Transverse colon (tissue), 4 donors: ENCODE measurements at places on chromosomes 16 and 17. TPM values are rescaled to one million over a fixed set of nuclear protein-coding genes. Genes with fewer than 3 reads are reported as not detected.
A peak's percentile ranks its signal among the peaks of the same experiment; 100 is the strongest.

DNA sequence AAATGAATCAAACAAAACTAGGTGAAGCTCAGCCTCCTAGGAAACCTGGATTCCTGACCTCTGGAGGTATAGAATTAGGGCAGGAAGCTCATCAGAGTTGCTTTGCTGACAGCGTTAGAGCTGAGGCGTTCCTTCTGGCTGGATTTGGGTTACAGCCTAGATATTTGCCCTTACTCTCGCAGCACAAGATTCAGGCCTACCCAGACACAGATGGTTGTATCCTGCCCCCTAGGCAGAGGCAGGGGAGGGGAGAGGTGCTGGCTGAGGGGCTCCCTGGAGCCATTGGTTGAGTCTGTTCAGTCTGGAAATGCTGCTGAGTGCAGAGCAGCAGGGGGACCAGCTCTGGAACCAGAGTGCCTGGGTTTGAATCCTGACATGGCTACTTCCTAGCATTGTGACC is 78.4 kb downstream of the MPRIP start:
- H3K36me3 ChIP-seq, result no peaks in the 10 kb centered on the region
- H3K4me3 ChIP-seq, result no peak overlapping the region
- H3K27ac ChIP-seq, result peak overlapping the region; percentile 81
- DNase-seq, result no peak
- H3K4me1 ChIP-seq, result peaks cover 53% of the 10 kb centered on the region

GRCh38 chr17:194828-195602 is 13.6 kb upstream of the DOC2B start:
- DNase-seq, result no peak
- H3K27me3 ChIP-seq, result peaks cover 9% of the 10 kb centered on the region
- H3K4me1 ChIP-seq, result no peaks in the 10 kb centered on the region
- no peak overlapping the region for H3K4me3 ChIP-seq
- no peaks in the 10 kb centered on the region for H3K36me3 ChIP-seq

GRCh38 chr16:83302853-83303252 is 504.9 kb upstream of the HSBP1 start:
- H3K4me1 ChIP-seq, result no peaks in the 10 kb centered on the region
- DNase-seq, result no peak
- no peak overlapping the region for H3K27ac ChIP-seq
- H3K4me3 ChIP-seq, result no peak overlapping the region
- no peaks in the 10 kb centered on the region for H3K36me3 ChIP-seq

DNA sequence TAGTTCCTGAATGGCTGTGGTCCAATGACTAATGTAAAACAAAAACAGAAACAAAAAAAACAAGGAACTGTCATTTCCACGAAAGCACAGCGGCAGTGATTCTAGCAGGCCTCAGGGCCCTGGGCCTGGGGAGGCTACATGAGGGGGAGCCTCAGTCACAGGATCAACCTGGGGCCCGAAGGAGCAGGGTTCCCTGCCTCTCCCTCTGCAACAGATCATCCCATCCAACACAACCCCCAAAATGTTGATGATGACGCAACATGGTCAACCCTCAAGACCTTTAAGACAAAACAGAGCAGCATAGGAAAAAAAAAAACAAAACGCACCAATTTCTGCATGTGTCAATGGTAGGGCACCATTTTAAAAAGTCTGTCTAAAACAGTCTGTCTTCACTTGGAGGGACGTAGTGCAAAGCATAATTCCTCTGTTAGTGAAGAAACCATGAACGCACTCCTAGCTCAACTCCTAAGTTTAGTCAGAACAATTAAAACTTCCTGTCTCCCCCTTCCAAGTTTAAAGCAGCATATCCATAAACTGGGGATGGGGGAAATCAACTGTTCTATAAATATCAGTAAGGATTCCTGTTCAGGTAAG is 32.3 kb downstream of the AXIN2 start:
- H3K4me3 ChIP-seq, result no peak overlapping the region
- H3K4me1 ChIP-seq, result peaks cover 22% of the 10 kb centered on the region
- no peak overlapping the region for H3K27ac ChIP-seq

- H3K27me3 ChIP-seq, result no peaks in the 10 kb centered on the region
- H3K4me1 ChIP-seq, result peaks cover 39% of the 10 kb centered on the region
- DNase-seq, result peak; percentile 77
Observed at GRCh38 chr17:45316434-45317110, at the start of gene MAP3K14. Gene MAP3K14 (minus strand): TSS chr17:45317020. CDS start chr17:45290745, 26,275 bp downstream.

DNA sequence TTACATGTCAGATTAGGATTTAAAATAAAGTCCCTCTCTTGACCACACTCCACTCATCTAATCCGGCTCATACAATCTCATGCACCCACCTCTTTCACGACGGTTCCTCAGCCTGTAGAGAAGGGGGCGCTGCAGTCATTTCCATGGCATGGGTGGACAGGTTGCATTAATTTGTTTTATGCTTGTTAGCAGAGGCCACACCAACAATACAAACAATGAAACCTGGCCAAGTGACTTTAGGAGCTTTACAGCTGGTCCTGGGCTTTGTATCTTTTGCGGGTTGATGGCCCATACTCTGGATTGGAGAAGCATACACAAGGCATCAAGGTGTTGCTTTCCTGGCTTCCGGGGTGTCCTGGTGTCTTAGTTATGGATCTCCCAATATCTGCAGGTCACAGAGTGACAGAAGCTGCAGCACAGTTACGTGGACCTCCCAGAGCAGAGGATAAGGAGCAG is 9.7 kb upstream of the SNF8 start:
- no peaks in the 10 kb centered on the region for H3K4me1 ChIP-seq
- peaks cover 63% of the 10 kb centered on the region for H3K27me3 ChIP-seq
- no peak overlapping the region for H3K27ac ChIP-seq
- H3K36me3 ChIP-seq, result no peaks in the 10 kb centered on the region
- DNase-seq, result peak; percentile 46

Gene MSLN
- 4.9 TPM for total RNA-seq

GRCh38 chr17:36722121-36722902 is 120.9 kb downstream of the MRM1 start:
- H3K4me3 ChIP-seq, result peak overlapping the region; percentile 30
- H3K27ac ChIP-seq, result peak overlapping the region; percentile 49
- no peaks in the 10 kb centered on the region for H3K27me3 ChIP-seq

GRCh38 chr16:12440228-12440530 is 363.5 kb downstream of the CPPED1 start:
- H3K4me3 ChIP-seq, result no peak overlapping the region
- H3K27me3 ChIP-seq, result no peaks in the 10 kb centered on the region
- H3K27ac ChIP-seq, result no peak overlapping the region
- H3K4me1 ChIP-seq, result no peaks in the 10 kb centered on the region
- H3K36me3 ChIP-seq, result no peaks in the 10 kb centered on the region

DNA sequence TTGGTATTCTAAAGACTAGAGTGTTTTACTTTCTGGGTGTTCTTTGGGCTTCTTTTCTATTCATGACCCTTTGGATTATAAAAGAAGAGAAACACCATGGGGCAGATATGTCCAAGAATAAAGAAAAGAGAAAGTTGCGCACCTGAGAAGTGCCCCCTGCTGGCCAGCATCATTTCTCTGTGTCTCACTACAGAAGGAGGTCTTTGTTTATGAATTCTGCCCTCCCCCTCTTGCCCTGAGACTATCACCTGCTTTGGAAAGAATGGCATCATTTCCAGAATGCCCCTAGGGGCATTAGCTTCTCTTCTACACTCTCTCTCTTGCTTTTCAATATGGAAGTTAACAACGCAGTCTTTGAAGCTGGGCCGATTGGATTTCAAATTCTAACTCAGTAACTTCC is 45.0 kb downstream of the CDH13 start:
- H3K4me3 ChIP-seq, result no peak overlapping the region
- no peaks in the 10 kb centered on the region for H3K4me1 ChIP-seq
- H3K36me3 ChIP-seq, result no peaks in the 10 kb centered on the region
- DNase-seq, result peak; percentile 17
- no peak overlapping the region for H3K27ac ChIP-seq

GRCh38 chr17:15650741-15651582 is 31.5 kb upstream of the FBXW10B start:
- peak overlapping the region; percentile 89 for H3K27ac ChIP-seq
- no peaks in the 10 kb centered on the region for H3K36me3 ChIP-seq
- DNase-seq, result peak; percentile 17
- H3K27me3 ChIP-seq, result no peaks in the 10 kb centered on the region
- H3K4me1 ChIP-seq, result peaks cover 33% of the 10 kb centered on the region

GRCh38 chr17:35713069-35713728 is 18.2 kb upstream of the RASL10B start:
- peaks cover 40% of the 10 kb centered on the region for H3K36me3 ChIP-seq
- H3K27me3 ChIP-seq, result no peaks in the 10 kb centered on the region
- H3K4me3 ChIP-seq, result no peak overlapping the region
- no peak for DNase-seq

Gene ZSWIM7
- total RNA-seq, result 3.6 TPM

- no peaks in the 10 kb centered on the region for H3K27me3 ChIP-seq
- H3K27ac ChIP-seq, result peak overlapping the region; percentile 72
- DNase-seq, result no peak
- no peak overlapping the region for H3K4me3 ChIP-seq
Observed at GRCh38 chr17:40058186-40058784, 4.1 kb upstream of the MED24 start.

GRCh38 chr16:28193530-28194423 is 18.0 kb downstream of the XPO6 start:
- H3K4me1 ChIP-seq, result peaks cover 11% of the 10 kb centered on the region
- H3K36me3 ChIP-seq, result no peaks in the 10 kb centered on the region
- no peak overlapping the region for H3K4me3 ChIP-seq
- H3K27me3 ChIP-seq, result no peaks in the 10 kb centered on the region
- no peak for DNase-seq
- H3K27ac ChIP-seq, result peak overlapping the region; percentile 41

DNA sequence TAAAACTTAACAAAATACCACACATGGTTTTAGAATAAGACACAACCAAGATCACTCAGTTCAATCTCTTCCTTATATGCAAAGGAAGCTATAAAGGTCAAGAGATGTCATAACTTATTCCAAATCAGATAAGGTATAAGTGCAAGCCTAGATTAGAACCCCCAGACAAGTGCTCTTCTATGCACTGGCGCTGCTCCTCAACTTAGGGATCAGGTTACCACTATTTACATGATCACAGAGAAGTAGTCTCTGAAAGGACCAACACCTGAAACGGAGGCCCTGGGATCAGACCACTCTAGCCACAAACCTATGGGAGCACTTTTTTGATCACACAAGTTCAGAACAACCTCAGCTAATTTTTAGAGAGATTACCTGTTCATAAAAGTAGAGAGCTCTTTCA is 16.6 kb downstream of the COPS3 start:
- H3K27me3 ChIP-seq, result no peaks in the 10 kb centered on the region
- no peak overlapping the region for H3K4me3 ChIP-seq
- DNase-seq, result no peak
- H3K36me3 ChIP-seq, result no peaks in the 10 kb centered on the region
- H3K4me1 ChIP-seq, result no peaks in the 10 kb centered on the region

Gene VTN
- not detected for total RNA-seq

DNA sequence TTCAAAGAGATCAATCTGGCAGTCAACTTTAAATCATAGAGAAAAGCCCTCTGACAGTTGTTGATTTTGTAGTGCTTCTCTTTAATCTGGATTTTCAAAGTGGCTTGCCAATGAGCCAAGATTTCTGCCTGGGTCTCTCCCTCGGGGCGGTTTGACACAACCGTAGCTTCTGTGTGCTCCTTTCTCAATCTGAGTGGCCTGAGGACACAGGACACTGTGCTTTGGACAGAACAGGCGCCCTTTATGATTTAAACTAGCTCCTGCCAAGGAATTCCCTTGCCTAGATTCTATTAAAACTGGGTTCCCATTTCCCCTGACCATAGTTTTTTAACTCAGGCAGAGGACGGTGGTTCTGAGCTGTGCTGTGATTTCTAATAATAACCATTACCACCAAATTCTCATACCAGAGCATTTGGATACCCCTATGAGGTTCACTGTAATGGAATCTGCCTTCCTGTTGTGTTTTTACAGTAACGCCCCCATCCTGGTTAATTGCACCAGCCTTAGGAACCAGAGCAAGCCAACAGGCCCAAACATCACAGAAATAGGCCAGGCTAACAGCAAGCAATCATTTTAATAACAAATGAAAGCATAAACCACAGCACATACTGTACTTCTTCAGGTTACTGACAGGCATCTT is 4.0 kb downstream of the ZFHX3 start:
- H3K27me3 ChIP-seq, result no peaks in the 10 kb centered on the region
- DNase-seq, result no peak
- no peaks in the 10 kb centered on the region for H3K36me3 ChIP-seq
- H3K4me1 ChIP-seq, result peaks cover 32% of the 10 kb centered on the region

Gene NXPH3
- 4.5 TPM for total RNA-seq

- H3K36me3 ChIP-seq, result no peaks in the 10 kb centered on the region
- peaks cover 27% of the 10 kb centered on the region for H3K4me1 ChIP-seq
- DNase-seq, result no peak
- no peak overlapping the region for H3K4me3 ChIP-seq
- H3K27ac ChIP-seq, result peak overlapping the region; percentile 63
Observed at GRCh38 chr17:64085650-64086005, 44.3 kb downstream of the ERN1 start.

GRCh38 chr17:12282056-12282455 is 261.4 kb downstream of the MAP2K4 start:
- H3K27me3 ChIP-seq, result no peaks in the 10 kb centered on the region
- H3K36me3 ChIP-seq, result no peaks in the 10 kb centered on the region
- H3K27ac ChIP-seq, result no peak overlapping the region
- no peaks in the 10 kb centered on the region for H3K4me1 ChIP-seq

Gene BANP
- 22.0 TPM for total RNA-seq

- no peak overlapping the region for H3K4me3 ChIP-seq
- no peaks in the 10 kb centered on the region for H3K4me1 ChIP-seq
- H3K36me3 ChIP-seq, result no peaks in the 10 kb centered on the region
- no peak for DNase-seq
Observed at GRCh38 chr16:4245077-4245791, 3.4 kb upstream of the SRL start.

- no peak overlapping the region for H3K4me3 ChIP-seq
- DNase-seq, result no peak
- no peaks in the 10 kb centered on the region for H3K36me3 ChIP-seq
- H3K27me3 ChIP-seq, result no peaks in the 10 kb centered on the region
Observed at GRCh38 chr16:7550096-7550495, 217.5 kb downstream of the RBFOX1 start.

DNA sequence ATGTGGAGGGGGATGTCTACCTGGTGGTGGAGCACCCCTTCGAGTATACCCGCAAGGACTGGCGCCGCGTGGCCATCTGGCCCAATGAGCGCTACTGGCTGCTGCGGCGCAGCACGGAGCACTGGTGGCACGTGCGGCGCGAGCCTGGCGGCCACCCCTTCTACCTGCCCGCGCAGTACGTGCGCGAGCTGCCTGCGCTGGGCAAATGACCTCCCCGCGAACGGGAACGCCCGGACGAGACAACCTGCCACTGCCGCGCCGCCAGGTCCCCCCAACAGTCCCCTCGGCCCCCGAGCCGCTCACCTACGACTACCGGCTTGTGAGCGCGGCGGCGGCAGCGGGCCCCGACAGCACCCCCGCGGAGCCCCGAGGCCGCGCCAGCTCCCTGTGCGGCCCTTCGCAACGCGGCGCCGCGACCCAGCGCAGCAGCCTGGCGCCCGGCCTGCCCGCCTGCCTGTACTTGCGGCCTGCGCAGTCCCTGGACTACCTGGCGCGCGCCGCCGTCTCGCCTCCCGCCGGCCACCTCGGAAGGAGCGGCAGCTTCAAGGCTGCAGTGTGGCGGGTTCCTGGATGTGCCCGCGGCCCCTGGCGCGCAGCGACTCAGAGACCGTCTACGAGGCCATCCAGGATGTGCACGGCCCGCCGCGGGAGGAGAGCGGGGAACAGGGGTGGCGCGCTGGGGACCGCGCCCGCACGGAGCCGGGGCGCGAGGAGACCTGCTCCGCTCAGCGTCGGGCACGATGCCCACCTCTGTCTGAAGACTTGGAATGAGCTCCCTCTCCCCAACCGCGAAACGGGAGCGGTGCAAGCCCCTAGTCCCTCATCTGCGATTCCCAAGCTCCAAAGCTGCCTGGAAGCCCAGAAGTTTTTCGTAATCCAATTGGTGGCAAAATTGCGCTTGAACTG is 48.7 kb upstream of the AMZ2 start:
- no peak overlapping the region for H3K4me3 ChIP-seq
- H3K27ac ChIP-seq, result no peak overlapping the region
- no peak for DNase-seq
- H3K4me1 ChIP-seq, result peaks cover 10% of the 10 kb centered on the region

Gene PRDM7
- not detected for total RNA-seq

Gene PRR35
- not detected for total RNA-seq
